ENCODE measurements at places on chromosomes 7 and 10.

- DNase-seq: no peak
These were observed 112.4 kb downstream of the CDK6 start for GRCh38 chr7:92723943-92724342.

DNA sequence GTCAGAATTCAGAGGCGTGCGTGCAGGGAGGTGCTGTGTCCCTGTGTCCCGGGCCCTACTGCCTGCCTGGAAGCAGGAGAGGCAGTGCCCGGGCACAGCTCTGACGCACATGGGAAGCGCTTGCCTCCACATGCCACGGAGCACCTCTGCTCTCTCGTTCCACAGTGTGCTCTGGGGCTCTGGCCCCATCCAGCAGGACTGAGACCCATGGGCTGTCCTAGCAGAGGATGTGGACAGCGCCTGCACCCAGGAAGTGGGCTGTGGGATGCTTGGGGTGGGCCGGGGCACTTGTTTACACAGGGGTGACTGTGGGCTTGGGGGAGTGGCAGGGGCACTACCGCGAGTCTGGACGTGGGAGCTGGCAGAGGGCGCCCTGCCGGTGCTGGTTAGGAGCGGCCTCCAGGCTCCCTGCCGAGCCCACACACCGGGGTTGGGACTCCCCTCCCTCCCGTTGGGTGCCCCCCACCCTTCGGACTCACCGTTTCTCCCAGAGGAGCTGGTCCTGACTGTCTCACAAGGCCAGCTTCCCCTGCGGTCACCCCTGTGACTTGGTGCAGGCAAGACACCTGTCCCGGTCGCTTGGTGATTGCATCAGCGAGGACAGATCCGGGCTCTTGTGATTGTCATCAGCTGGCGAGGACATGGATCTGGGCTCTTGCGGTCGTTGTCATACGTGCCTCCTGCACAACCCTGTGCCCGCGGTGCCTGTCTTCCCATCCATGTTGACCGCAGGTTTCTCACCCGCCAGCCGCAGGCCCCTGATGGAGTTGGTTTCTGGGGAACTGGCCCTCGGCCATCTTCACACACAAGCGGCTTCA lies 83.1 kb downstream of the NKX6-2 start:
- DNase-seq: no peak

- DNase-seq: no peak
These were observed 71.4 kb downstream of the FGFR2 start for GRCh38 chr10:121526801-121527221.

GRCh38 chr7:73706126-73707044 lies 13.1 kb downstream of the STX1A start:
- DNase-seq: no peak

DNA sequence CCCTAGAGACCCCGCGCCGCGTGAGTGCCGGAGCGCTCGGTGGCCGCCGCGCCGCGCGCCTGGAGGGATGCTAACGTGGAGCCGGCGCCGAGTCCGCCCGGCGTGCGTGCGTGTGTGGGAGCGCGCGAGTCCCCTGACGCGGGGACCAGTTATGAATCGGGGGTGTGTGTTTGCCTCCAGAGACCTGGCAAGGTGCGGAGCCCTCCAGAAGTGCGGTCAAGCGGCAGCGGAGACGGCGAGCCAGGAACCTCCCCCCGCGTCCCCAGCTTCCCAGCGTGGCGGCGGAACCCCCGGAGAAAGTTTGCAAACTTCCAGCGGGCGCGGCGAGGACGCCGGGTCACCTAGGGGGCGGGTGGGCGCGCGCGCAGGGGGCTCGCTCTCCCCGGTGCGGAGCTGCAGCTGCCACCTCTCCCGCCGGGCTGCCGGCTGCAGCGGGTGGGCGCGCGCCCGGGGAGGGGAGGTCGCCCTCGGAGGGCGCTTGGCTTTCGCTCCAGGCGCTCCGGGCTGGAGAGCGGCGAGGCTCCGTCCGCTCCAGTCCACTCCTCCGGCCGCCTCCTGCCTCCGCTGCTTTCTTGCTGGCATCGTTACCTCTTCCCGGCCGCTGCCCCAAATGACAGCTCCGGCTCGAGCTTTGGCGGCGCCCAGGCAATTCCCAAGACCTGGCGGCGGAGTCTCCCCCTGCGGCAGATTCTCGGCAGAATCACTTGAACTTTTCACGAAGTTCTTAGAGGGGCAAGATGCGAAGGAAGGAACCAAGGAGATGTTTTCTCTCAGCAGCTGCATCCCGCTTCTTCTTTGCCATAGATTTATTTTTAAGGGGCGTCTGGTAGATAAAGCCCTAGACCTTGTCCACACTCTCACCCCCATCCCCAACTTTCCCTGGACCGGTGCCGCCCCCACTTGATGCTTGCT lies 2.3 kb upstream of the CREB5 start:
- no peak for DNase-seq

- no peak for DNase-seq
These were observed at the start of gene JCAD for GRCh38 chr10:30059209-30060107. TSS of gene JCAD (minus strand) at chr10:30059586. CDS start at chr10:30047812, 11,774 bp downstream.

- DNase-seq: no peak
These were observed 30.2 kb upstream of the CYP26C1 start for GRCh38 chr10:93030409-93030808.

DNA sequence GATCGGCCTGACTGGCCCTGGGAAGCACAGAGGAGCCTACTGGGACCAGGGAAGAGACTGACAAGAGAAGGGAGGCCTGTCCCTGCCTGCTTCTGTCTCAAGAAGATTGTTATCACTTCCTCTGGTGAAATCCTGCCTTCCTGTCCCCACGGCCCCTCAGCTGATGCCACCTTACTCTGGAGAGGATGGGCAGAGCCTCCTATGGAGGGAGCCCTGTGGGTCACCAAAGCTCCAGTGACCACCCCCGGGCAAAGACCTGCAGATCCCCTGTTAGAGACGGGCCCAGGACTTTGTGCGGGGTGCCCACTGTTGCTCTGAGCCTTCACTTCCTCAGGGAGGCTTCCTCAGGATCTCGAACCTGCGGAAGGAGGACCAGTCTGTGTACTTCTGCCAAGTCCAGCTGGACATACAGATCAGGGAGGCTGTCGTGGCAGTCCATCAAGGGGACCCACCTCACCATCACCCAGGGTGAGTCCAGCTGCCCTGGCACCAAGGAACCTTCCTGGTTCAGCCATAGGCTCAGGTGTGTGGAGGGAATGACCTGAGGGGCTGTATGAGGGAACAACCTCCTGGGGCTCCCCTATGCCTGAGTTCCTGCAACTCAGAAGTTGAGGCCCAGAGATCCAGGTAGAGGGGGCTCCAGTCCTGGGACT lies 1.4 kb upstream of the PILRB start:
- no peak for DNase-seq

DNA sequence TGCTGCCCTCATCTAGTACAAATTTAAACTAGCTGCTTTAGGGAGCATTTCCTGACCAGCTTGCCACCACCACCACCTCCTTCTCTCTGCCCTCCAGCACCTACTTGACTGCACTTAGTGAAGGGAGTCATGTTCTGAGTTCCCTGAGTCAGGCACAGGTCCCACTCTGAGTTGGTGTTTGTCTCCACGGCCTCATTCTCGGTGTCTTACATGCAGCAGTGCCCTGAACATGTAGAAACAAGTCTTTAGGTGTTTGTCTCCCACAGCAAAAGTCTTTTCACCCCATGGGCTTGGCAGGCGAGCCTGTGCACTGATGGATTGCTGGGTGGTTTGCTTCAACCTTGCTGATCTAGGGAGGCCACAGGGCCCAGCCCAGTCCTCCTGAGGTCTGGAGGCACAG lies 16.9 kb downstream of the TSPAN14 start:
- no peak for DNase-seq

DNA sequence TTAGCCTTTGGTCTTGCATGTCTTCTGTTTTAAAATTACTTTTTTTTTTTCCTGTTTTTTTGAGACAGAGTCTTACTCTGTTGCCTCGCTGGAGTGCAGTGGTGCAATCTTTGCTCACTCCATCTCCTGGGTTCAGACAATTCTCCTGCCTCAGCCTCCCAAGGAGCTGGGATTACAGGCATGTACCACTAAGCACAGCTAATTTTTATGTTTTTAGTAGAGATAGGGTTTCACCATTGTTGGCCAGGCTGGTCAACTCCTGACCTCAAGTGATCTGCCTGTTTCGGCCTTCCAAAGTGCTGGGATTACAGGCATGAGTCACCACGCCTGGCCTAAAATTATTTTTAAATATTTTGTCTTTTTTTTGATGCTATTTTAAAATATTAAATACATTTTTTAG lies 38.5 kb downstream of the MLLT10 start:
- DNase-seq: no peak

DNA sequence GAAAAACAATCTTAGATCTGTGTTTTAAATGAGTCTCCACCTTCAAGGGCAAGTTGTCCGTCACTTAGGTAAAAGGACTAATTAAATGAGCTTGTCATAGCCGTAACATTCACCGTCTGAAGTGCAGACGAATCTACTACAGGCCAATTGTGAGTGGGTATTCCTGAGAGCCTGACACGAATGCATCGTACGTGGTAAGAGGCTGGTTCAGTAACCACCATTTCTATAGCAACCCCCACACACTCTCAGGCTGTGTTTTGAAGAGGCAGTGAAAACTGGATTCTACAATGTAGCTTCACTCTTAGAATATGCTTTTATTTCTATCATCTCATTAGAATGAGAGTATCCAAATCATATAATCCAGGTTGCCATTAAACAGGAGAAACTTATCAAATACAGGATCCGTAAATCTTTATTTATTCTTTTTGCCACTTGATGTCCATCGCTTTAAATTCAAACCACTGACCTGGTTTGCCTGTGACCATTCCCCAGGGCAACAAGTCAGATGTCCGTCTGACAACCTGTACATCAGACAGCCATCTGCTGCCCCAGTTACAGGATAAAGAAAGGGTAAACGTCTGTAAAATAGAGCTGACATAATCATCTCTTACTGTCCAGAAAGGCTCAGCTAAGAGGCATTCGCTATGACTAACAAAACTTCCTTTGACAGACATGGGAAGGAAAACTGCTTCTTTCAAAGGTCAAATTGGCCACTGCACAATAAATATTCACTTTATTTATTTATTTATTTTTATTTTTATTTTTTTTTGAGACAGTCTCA lies 70.3 kb upstream of the NMT2 start:
- no peak for DNase-seq

- no peak for DNase-seq
These were observed 15.2 kb downstream of the CACNA2D1 start for GRCh38 chr7:82428186-82428961.

GRCh38 chr10:24177636-24178035 lies 31.3 kb upstream of the KIAA1217 start:
- no peak for DNase-seq

DNA sequence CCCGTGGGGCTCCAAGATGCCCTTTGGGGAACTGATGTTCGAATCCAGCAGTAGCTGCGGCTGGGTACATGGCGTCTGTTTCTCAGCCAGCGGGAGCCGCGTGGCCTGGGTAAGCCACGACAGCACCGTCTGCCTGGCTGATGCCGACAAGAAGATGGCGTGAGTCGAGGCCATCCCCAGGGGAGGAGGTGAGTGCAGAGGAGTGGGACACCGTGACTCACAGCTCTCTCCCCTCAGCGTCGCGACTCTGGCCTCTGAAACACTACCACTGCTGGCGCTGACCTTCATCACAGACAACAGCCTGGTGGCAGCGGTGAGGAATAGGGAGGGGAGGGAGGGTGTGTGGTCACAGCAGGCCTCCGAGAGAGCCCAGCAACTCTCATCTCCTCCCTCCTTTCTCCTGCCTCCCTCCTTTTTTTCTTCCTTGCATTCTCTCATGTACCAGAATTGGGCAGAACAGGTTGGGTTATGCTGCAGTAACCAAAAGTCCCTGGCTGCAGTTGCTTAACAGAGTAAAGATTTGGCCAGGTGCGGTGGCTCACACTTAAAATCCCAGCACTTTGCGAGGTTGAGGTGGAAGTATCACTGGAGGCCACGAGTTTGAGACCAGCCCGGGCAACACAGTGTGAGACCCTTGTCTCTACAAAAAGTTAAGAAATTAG lies 16.5 kb downstream of the ARPC1B start:
- DNase-seq: no peak

DNA sequence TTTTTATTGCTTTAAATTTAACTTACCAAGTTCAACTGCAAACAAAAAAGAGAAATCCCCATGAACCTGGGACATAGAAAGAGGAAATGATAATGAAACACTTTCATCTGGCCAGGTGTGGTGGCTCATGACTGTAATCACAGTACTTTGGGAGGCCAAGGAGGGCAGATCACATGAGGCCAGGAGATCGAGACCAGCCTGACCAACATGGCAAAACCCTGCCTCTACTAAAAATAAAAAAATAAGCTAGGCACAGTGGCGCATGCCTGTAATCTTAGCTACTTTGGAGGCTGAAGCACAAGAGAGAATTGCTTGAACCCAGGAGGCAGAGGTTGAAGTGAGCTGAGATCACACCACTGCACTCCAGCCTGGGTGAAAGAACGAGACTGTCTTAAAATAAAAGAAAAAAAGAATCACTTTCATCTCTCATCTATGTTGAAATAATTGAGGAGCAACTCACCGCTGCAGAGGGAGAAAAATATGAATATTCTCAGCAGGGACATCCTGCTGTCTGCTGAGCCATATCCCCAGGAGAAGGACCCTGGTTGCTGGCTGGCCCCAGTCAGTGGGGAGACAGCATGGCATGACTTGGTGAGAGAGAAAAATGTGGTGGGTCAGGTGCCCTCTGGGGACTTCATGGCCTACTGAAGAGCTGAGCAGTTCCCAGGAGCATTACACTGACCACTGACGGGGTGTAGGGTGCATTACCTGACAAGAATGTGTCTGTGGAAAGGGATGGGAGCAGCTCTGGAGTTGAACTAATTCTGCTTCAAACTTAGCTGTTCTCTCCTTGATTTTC lies 22.8 kb upstream of the TARP start:
- no peak for DNase-seq

GRCh38 chr10:57023626-57024025 lies 662.6 kb upstream of the ZWINT start:
- no peak for DNase-seq

DNA sequence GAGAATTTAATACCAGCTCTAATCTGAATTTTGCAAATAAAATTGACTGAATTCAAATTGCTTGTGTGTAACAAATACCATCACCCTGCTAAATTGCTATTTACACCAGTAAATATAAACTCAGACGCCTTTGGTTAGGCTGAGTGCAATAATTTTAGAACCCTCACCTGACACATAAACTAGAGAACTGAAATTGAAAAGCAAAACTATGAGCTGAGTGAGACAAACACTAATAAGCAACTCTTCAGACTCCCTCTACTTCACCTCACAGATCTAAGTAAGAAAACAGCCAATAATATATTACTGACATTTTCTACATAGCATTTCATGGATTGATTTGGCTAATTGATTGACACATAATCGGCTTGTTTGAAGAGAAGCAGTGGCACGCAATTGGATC lies 621.2 kb downstream of the REEP3 start:
- no peak for DNase-seq

GRCh38 chr7:80791509-80791929 lies 127.3 kb downstream of the SEMA3C start:
- no peak for DNase-seq

All from activated CD8-positive, alpha-beta memory T cell treated with anti-CD3 and anti-CD28 coated beads for 1 hour (primary cell).